ENCODE measurements at places on chromosomes 16 and 17.

DNA sequence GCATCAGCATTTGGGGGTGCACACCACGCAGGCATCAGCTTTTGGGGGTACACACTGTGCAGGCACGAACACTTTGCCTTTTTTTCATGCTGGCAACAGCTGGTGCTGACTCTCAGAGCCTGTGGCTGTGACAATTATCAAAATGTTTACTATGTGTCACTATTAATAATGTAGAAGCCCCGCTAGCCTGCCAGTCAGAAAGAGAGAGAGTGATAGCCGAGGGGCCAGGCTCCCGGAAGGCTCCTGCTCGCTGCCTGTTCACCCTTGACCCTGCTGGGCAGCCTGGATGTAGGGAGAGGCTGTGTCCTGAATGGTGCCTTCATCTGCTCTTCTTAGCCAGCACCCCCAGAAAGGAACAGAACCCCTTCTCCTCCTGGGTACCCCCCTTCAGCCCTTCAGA is 61.9 kb downstream of the SDK2 start:
- no peak for DNase-seq

GRCh38 chr16:53876811-53877210 is 172.9 kb downstream of the FTO start:
- no peak for DNase-seq

- no peak for DNase-seq
Observed at GRCh38 chr16:62909597-62909996, 873.4 kb upstream of the CDH8 start.

- no peak for DNase-seq
Observed at GRCh38 chr17:66021757-66022156, 170.2 kb downstream of the CEP112 start.

DNA sequence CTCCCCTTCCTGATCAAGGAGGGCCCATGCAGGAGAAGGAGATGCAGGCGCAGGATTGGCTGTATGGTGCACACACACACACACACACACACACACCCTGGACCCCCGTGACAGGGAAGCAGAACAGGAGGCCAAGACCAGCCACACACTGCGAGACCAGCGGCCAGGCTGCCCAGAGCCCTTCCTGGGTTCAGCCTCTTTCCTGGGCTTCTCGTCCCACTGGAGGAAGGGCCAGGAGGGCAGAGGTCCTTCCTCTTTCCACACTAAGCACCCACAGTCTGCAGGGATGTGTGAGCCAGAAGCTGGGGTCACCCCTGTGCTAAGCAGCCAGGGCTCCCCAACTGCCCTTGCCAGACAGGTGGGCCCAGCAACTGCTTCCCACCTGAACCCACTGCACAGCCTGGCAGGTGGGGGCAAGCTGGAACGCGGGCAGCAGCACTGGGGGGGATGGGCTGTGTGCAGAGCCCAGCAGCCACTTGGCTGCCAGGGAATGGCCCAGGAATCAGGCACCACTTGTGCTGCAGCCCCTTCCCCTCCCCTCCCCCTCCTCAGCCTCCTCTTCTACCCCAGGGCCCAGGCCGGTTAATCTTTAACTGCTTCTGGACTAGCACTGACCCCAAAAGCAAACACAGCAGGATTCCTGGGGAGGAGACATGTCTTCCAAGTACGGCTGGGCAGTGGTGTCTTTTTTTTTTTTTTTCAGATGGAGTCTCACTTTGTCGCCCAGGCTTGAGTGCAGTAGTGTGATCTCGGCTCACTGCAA is 44.6 kb upstream of the SLC38A10 start:
- no peak for DNase-seq

- no peak for DNase-seq
Observed at GRCh38 chr16:21644674-21645073, 7.7 kb downstream of the IGSF6 start.

All from non-pigmented ciliary epithelial cell (primary cell).